ENCODE measurements at places on chromosomes 4 and X.

GRCh38 chrX:148658115-148658730 lies 157.8 kb downstream of the AFF2 start:
- no peak for DNase-seq

DNA sequence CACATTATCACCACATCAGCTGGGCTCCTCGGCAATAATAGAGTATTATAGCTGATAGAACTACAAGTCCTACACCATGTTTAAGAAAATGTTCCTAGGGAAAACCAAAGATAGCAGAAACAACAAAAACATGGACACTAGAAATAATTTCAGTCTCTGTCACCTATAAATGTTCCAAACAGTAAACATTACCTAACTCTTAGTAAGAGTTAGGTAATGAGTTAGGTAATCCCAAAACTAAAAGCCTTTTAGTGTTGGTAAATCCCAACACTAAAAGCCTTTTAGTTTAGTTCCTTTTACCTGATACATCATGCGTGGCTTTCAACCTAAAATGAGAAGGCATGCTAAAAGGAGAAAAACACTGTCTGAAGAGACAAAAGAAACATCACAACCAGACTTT lies 35.5 kb downstream of the MAGED2 start:
- DNase-seq = no peak

- DNase-seq = no peak
These were observed 185.9 kb downstream of the SLC4A4 start for GRCh38 chr4:71524756-71525155.

DNA sequence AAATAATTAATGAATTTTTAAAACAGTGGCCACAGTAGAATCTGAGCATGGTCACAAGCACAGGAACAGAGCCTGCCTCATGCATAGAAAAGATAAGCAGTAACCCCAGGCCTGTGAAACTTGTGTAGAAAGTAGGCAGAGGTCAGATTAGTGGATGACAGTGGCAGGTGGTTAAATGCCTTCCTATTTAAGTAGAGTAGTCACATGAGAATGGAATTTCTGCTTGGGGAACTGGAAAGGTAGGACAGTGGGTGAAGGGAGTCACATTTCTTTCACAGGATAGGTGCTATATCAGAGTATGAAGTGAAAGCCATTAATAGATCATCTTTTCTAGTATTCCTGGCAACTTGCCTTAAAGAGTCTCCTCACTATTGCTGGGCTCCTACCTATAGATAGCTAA lies 34.9 kb upstream of the ASB12 start:
- DNase-seq = no peak

- DNase-seq = no peak
These were observed 70.8 kb upstream of the BCOR start for GRCh38 chrX:40168480-40169011.

DNA sequence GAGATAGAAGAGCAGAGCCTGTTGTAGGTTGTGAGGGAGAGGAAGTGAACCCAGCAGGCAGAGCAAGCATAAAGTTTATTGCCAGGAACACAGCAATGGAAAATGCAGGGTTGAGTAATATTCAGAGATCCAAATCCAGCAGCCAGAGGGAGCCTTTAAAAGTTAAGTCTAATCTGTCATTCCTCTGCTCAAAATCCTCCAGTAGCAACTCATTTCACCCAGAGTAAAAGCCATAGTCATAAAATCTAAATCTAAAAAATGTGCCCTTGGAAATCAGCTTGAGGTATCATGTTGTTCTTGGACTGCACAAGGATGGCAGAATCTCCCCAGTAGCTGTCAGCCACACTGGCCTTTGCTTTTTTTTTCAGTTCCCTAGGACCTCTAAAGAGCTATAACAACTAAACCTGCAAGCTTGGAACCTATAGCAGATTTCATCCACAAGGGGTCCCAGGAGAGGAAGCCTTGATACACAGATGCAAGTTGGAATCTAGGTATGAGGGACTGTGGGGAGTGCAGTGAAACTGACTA lies 62.9 kb upstream of the FRAS1 start:
- no peak for DNase-seq

DNA sequence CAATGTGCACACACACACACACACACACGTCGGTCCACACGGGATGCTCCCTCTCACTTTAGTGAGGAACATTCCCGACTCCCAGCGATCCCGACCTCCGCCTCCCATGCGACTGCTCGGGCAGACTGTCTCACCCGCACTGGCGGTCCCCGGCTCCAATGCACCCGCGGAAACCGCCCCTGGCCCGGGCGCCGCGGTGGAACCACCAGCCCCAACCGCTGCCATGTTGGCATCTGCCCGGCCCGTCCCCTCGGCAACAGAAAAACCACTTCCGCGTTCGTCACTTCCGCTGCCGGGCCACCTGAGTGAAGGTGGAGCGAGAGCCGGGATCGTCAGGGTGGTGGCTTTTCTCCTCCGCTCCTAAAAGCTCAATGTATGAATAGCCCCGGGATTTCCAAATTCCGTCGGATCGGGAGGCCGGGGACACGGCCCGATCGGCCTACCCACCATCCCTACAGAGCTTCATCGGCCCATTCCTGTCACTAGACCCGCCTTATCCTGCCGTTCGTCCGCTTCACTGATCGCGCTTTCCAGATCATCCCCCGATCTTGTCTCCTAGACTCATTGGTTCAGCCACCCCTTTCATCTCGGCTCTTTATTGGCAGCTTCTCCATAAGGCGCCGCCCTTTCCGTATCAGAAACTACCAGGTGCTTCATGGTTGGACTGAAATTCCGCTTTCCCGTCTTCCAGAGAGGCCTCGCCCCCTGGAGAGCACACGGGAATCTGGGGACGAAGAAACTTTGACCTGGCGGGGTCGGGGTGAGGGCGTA lies at the start of gene SLC35A2:
Gene SLC35A2, minus strand, starts transcription at position 235 of the 771 bp plus-strand sequence. Its CDS starts 10 bp downstream, at position 225.
- DNase-seq = no peak

GRCh38 chr4:15149839-15150592 lies 147.7 kb downstream of the CPEB2 start:
- DNase-seq = peak; percentile 5

DNA sequence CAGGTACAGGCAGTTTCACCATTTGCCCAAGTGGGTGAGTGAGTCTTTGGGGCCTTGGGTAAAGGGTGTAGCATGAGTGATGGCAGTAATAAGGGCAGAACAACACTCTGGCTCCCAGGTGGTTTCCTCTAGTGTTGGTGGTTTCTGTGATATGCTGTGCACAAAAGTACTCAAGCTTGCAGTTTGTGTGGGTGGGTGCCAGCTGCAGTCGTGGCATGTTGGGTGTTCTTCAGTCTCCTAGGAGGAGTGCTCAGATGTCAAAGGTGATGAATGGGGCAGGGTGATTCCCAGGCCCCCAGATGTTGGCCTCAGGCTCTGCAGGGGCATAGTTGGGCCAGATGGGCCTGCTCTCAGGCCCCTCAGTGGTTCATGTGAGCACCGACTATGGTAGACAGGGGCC lies 166.1 kb upstream of the KLF8 start:
- no peak for DNase-seq

GRCh38 chr4:39873823-39874222 lies 103.9 kb downstream of the PDS5A start:
- DNase-seq = no peak

- no peak for DNase-seq
These were observed 3.7 kb upstream of the RHOH start for GRCh38 chr4:40193016-40193571.

- DNase-seq = no peak
These were observed 83.0 kb downstream of the MAB21L2 start for GRCh38 chr4:150664935-150665334.

DNA sequence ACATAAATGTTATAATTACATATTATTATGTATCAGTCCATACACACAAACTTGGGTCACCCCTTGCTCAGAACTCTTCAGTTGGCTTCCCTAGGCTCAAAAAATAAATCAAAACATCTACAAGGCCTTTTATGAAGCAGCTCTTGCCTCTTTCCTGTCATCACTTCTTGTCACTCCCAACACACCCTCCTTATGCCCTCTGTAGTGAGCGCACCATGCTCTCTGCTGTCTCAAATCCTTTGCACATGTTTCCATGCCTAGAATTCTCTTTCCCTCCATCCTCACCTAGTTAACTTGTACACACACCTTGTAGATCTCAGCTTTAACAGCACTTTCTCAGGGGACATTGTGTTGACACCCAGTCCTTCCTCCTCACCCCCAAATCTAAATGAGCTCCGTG lies 53.0 kb downstream of the ATP8A1 start:
- no peak for DNase-seq

GRCh38 chrX:29617725-29618124 lies 597.6 kb upstream of the MAGEB2 start:
- DNase-seq = no peak

- DNase-seq = no peak
These were observed 18.6 kb upstream of the RNF128 start for GRCh38 chrX:106707771-106708454.

GRCh38 chr4:153791746-153792617 lies 3.1 kb upstream of the SFRP2 start:
- no peak for DNase-seq

DNA sequence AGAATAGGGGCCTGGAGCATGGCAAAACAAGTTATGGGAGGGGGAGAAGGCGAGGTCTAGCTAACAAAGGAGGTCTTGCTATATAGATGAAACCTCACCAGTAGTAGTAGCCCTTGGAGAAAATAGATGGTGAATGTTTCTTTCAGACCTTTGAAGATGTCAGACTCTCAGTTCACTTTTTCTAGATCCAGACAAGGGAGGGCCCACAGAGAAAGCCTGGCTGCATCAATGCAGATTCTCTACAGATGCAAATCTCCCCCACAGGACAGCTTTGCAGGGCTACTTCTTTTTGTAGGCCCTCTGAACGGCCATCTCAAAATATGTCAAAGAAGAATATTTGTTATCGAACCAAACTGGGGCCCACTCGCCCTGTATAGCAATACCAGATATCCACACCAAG lies 159.7 kb downstream of the ANK2 start:
- DNase-seq = no peak
